ENCODE measurements at places on chromosomes 3 and 15.

- H3K27me3 ChIP-seq: no peaks in the 10 kb centered on the region
- no peak overlapping the region for H3K27ac ChIP-seq
- no peak overlapping the region for H3K4me3 ChIP-seq
- H3K36me3 ChIP-seq: no peaks in the 10 kb centered on the region
- no peaks in the 10 kb centered on the region for H3K4me1 ChIP-seq
These were observed 144.2 kb upstream of the SOX2 start for GRCh38 chr3:181567311-181568075.

DNA sequence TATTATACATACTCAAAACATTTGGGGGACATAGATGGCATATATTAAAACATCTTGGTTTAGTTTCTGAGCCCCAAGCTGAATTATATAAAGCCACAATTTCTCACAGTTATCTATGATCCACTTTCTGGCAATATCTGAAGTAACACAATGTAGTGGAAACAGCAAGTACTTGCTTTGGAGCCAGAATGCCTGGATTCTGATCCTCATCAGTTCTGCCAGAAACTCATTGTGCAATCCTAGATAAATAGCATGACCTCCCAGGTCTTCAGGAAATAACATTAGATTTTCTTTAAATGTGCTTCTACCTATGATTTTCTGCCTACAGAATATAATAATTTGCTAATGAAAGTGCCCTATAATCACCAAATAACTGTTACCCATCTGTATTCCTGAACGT is 544.9 kb downstream of the NAALADL2 start:
- no peaks in the 10 kb centered on the region for H3K36me3 ChIP-seq
- H3K4me1 ChIP-seq: peaks cover 7% of the 10 kb centered on the region
- peak overlapping the region; percentile 79 for H3K27ac ChIP-seq
- no peak overlapping the region for H3K4me3 ChIP-seq

- no peak for DNase-seq
- H3K4me1 ChIP-seq: no peaks in the 10 kb centered on the region
- no peaks in the 10 kb centered on the region for H3K27me3 ChIP-seq
These were observed 28.3 kb downstream of the APBA2 start for GRCh38 chr15:28914046-28914445.

- no peaks in the 10 kb centered on the region for H3K4me1 ChIP-seq
- no peak overlapping the region for H3K4me3 ChIP-seq
- H3K36me3 ChIP-seq: no peaks in the 10 kb centered on the region
- peak; percentile 58 for DNase-seq
These were observed 140.2 kb upstream of the SKOR1 start for GRCh38 chr15:67685008-67685599.

DNA sequence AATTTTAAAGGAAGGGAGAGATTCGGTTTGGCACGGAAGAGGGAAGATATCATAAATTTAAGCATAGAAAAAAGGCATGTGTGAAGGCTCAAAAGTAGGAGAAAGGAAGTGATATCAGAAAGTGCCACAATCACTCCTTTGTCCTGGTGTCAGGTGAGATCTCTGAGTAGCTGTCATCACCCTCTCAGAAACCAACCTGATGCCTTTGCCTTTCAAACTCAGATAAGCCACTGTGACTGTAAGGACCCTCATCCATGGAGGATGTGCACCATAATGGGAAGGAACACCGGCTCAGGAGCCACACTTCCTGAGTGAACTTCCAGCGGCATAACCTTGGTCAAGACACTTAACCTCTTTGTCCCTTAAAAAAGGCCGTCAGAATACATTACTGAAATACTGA is 318.7 kb upstream of the SEMA6D start:
- no peak overlapping the region for H3K4me3 ChIP-seq
- no peak overlapping the region for H3K27ac ChIP-seq
- DNase-seq: no peak
- no peaks in the 10 kb centered on the region for H3K4me1 ChIP-seq
- no peaks in the 10 kb centered on the region for H3K27me3 ChIP-seq
- H3K36me3 ChIP-seq: no peaks in the 10 kb centered on the region

Measured in IMR-90 (cell line).